ENCODE measurements at places on chromosomes 4 and X.

GRCh38 chr4:66016240-66016639 is 346.0 kb upstream of the EPHA5 start:
- no peak for DNase-seq

GRCh38 chr4:94537921-94538628 is 86.3 kb downstream of the PDLIM5 start:
- no peak for DNase-seq

- no peak for DNase-seq
Observed at GRCh38 chrX:146259207-146259606, 441.6 kb downstream of the SLITRK2 start.

DNA sequence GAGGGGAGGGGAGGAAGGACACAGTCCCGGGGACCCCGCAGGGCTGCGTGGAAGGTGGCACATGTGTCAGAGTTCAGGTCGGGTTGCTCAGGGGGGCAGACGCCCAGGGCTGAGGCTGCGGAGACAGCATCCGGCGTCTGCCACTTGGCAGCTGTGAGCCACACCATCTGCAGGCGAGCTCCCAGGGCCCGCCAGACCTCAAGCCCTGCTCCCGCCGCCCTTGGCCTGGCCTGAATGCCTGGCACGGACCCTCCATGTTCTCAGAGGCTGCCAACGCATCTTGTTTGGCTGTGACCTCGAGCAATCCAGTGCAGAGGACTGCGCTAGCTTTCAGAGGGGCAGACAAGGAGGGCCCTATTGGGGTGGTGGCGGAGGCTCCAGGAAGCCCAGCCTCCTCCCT is 5.1 kb downstream of the BGN start:
- DNase-seq: no peak

Data from activated naive CD4-positive, alpha-beta T cell treated with Interleukin-2 at 50 U/mL for 16 hours (primary cell).